ENCODE measurements at places on chromosomes 7 and 10. TPM values are rescaled to one million over a fixed set of nuclear protein-coding genes. Genes with fewer than 3 reads are reported as not detected.

The DNAH11 gene
- 0.25 TPM for total RNA-seq

The CTAGE6 gene
- 1.9 TPM for total RNA-seq

The BLNK gene
- 0.44 TPM for total RNA-seq

The FAM185A gene
- total RNA-seq, result 9.9 TPM

The C7orf57 gene
- 0.40 TPM for total RNA-seq

The CALML3 gene
- total RNA-seq, result not detected

The NUTM2D gene
- 2.6 TPM for total RNA-seq

The VPS50 gene
- 24.4 TPM for total RNA-seq

The ADRA2A gene
- total RNA-seq, result not detected

The PHKG1 gene
- 2.4 TPM for total RNA-seq

The RET gene
- 0.22 TPM for total RNA-seq

The DNAJC1 gene
- total RNA-seq, result 23.0 TPM

The TSPAN15 gene
- 4.7 TPM for total RNA-seq

The EPHA1 gene
- 27.3 TPM for total RNA-seq

The WEE2 gene
- not detected for total RNA-seq

The TWIST1 gene
- total RNA-seq, result not detected

The ASB10 gene
- total RNA-seq, result not detected

The NIPSNAP2 gene
- 32.6 TPM for total RNA-seq

The CHN2 gene
- 7.2 TPM for total RNA-seq

The ABCB4 gene
- total RNA-seq, result 0.54 TPM

The JCAD gene
- total RNA-seq, result 0.20 TPM

The IFIT2 gene
- 21.6 TPM for total RNA-seq

The DNTT gene
- total RNA-seq, result not detected

The REEP3 gene
- 19.4 TPM for total RNA-seq

The PDE6C gene
- not detected for total RNA-seq

The EMX2 gene
- not detected for total RNA-seq

The ZNF777 gene
- total RNA-seq, result 14.9 TPM

The CTAGE4 gene
- 1.0 TPM for total RNA-seq

The C10orf62 gene
- not detected for total RNA-seq

The LRRD1 gene
- not detected for total RNA-seq

The ACBD7 gene
- 1.5 TPM for total RNA-seq

The MYH16 gene
- total RNA-seq, result not detected

The PSD gene
- 3.6 TPM for total RNA-seq

The TUBB8 gene
- not detected for total RNA-seq

The NME8 gene
- not detected for total RNA-seq

The COG5 gene
- 51.0 TPM for total RNA-seq

The KLF14 gene
- not detected for total RNA-seq

The ANK3 gene
- total RNA-seq, result 4.8 TPM

The SLC16A9 gene
- 0.08 TPM for total RNA-seq

The OR2A7 gene
- total RNA-seq, result 2.1 TPM

The CCDC146 gene
- 10.8 TPM for total RNA-seq

The CYP2C19 gene
- not detected for total RNA-seq

The SPDYE18 gene
- 1.1 TPM for total RNA-seq

The VSTM2A gene
- total RNA-seq, result not detected

The SORBS1 gene
- 0.72 TPM for total RNA-seq

The MAT1A gene
- total RNA-seq, result not detected

The MCM10 gene
- 45.0 TPM for total RNA-seq

The NACAD gene
- 0.11 TPM for total RNA-seq

The ICA1 gene
- 0.91 TPM for total RNA-seq

The TECPR1 gene
- 78.9 TPM for total RNA-seq

The CYP26A1 gene
- total RNA-seq, result 0.31 TPM

The OPN1SW gene
- total RNA-seq, result not detected

The SYT15 gene
- total RNA-seq, result 1.1 TPM

The TMEM270 gene
- not detected for total RNA-seq
